CD4-positive, alpha-beta T cell treated with Interferon alpha-2 for 1 hour (primary cell): ENCODE measurements at places on chromosomes 16 and 17.

DNA sequence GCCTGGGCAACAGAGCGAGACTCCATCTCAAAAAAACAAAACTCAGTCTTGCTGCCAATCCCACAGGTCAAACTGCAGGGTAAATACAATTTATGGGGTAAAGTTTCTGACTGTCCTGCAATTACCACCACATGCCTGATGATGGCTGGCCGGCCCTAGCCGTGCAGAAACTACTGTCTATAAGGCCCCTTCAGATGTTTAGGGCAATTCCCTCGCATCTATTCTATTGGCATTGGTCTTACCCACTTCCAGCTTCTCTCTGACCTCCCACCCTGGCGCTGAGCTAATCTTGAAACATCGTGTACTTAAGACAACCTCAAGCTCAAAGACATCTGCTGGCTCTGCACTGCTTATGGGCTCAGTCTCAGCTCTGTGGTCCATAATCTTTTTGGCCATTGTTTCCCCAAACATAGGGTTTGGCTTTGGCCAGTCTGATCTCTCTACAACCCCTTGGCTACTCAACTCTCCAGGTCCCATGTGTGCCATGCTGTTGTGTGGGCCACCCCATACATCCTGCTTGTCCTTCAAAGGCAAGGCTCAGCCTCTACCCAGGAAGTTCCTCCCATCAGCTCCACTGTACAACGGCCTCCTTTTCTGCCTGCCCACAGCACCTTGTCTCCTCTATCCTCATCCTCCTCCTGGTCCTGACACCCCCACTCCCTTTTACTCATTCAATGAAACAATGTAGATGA is 16.6 kb downstream of the MAP3K14 start:
- DNase-seq: no peak

GRCh38 chr17:75987041-75987440 is 8.0 kb downstream of the TEN1 start:
- no peak for DNase-seq

- DNase-seq: peak; percentile 60
Measured at GRCh38 chr17:10117581-10118001, 80.8 kb downstream of the GAS7 start.

- no peak for DNase-seq
Measured at GRCh38 chr16:86092586-86093480, 193.9 kb downstream of the IRF8 start.

DNA sequence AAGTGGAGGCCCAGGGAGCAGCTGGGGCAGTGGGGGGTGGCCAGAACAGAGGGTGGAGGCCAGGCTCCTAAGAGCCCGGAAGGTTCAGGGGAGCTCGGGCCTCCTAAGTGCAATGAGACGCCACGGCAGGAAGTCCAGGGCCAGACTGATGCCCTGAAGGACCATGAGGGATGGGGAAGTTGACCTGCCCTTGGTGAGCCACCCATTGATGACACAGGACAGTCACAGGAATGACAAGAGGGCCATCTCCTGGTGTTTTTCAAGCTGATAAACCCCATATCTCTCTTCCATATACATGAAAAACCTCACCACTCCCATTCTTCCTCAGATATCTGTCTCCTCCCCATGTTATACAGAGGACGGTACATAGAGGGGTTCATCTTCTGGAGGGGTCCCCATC is 5.8 kb upstream of the MRPL58 start:
- DNase-seq: no peak
